NCI-H1930 (cell line): ENCODE measurements at places on chromosomes 13 and 19.

DNA sequence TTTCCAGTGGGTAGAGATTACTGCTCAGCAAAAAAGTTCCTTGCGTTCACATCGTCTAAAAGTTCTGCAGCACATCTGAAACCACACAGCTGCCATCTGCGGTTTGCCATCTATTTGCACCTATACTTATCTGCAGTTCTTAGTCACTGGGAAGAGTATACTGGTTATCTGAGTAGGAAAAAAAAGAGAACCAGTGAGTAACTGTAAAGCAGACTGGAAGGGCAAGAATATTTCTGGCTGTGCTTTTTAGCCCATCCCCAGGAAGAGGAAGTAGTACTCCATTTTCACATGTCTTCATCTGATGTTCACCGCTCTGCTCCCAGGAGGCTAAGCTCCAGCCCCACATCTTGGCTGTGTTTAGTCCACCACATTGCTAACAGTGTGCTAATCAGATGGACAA lies 35.6 kb downstream of the EFNB2 start:
- no peak for DNase-seq

GRCh38 chr13:67769987-67770341 lies 539.8 kb upstream of the PCDH9 start:
- DNase-seq: no peak

DNA sequence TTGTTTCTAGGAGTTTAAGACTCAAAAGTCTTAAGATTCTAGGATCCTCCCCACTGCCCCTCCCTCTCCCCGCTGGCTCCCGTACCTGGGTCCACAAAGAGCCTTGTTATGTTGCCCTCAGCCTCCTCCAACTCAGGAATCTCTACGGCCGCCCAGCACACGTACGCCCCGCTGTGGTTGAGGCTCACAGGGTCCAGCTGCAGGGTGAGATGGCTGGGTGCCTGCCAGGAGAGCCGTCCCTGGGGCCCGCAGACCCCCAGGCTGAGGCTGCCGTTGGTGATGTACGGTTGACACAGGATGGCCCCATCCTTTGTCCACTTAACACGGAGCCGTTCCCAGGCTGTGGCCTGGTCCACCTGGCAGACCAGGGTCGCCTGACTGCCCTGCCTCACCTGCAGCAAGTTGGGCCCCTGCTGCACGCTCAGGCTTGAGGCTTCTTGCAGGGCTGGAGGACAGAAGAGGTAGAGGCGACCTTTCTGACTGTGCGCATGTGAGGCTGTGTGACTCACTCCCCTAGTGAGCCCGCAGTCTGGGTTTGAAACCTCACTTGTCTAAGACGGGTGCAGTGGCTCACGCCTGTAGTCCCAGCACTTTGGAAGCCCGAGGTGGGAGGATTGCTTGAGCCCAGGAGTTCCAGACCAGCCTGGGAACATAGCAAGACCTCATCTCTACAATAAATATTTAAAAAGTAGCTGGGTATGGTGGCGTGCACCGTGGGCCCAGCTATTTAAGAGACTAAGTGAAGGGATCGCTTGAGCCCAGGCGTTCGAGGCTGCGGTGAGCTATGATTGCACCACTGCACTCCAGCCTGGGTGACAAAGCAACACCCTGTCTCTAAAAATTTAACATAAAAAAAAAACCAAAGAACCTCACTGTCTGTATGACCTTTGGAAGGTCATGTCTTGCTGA lies 4.0 kb downstream of the TMIGD2 start:
- no peak for DNase-seq

DNA sequence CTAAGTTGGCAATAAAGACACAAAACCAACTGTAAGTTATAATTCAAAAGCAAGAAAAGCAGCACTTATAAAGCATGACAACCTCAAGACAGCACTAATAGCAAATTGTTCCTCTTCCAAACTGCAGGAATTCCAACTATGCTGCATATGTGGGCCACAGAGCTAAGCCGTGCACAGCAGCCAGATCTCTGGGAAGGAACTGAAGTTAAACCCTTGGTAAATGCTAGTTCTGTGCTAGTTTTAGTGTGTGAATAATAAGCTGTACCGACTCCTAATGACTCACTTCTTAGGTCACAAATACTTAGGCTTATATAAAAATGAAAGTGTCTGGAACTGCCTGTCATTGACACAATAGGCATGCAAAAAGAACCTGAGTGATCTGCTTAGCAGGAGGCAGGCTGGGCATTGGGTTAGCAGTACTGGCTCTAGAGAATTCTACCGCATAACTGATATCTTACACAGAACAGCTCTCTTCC lies 21.2 kb upstream of the GTF3A start:
- DNase-seq: no peak

GRCh38 chr13:107941345-107942029 lies 273.8 kb downstream of the LIG4 start:
- no peak for DNase-seq

- DNase-seq: no peak
Measured at GRCh38 chr13:73681779-73682178, 452.4 kb downstream of the KLF12 start.

DNA sequence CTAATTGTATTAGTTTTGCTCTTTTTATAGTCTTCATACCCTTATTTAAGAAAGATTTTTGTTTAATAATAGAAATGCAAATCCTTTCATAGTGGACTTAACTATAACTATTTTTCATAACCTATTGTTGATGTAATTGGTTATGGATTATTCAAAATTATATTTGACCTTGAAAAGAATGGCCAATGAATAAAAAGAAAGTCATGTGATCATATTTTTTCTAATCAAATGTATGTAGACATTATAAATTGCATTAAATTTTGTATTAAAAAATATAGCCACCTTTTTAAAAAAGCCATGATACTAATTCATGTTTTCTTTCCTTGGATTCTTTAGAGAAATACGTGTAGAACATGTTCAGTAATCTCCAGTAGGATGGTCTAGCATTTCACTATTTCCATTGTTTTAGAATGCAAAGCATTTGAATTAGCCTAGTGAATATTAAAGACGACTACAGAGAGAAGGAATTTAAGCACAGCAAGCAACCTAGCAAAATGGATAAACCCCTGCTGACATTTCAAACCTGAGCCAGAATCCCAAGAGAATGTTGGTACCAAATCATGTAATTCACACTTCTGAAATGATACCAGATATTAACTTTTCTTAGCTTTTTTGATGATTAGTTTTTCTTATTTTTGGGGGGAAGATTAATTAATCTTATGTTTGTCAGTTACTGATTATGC lies 1297.4 kb upstream of the MIR17HG start:
- DNase-seq: no peak

GRCh38 chr19:20365146-20365545 lies 198.1 kb downstream of the ZNF486 start:
- DNase-seq: no peak

- DNase-seq: no peak
Measured at GRCh38 chr13:25684491-25684890, 312.7 kb downstream of the ATP8A2 start.

DNA sequence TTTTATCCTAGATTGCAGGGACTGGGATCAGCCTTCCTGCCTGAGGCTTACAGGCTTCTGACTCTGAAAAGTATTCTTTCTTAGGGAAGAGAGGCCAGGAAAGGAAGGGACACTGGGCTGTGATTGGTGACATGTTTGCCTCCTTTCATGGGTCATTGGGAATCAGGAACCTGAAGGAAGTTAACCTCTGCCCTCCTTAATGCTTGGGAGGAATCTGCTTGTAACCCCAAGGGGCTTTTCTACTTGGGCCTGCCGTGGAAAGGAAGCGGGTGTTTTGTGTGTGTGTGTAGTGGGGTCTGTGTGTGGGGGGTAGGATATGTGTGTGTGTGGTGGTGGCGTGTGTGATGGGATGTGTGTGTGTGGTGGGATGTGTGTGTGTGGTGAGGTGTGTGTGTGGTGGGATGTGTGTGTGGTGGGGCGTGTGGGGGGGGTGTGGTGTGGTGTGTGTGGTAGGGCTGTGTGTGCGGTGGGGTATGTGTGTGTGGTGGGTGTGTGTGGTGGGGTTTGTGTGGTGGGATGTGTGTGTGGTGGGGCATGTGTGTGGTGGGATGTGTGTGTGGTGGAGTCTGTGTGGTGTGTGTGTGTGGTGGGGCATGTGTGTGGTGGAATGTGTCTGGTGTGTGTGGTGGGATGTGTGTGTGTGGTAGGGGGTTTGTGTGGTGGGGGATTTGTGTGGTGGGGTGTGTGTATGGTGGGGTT lies 41.3 kb upstream of the NPAS1 start:
- no peak for DNase-seq
